CD4-positive, alpha-beta T cell treated with Interferon gamma for 1 hour (primary cell): ENCODE measurements at places on chromosomes 6 and 20.

DNA sequence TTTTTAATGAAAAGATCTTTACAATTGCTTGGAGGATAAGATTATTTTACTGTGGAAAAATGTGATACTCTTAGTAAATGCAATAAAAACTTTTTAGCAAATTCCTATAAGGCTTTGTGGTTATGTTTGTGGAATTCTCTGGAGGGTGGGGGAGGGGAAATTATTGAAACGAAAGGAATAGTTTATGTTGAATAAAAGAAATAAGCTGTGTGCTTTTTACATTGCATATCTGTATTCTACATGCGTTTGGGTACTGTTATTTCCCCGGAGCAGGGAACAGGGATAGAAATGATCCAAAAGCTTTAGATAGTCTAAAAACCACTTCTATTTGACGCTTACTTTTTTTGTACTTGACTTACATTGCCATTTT, 143.8 kb downstream of the SLC16A10 start:
- DNase-seq = no peak

DNA sequence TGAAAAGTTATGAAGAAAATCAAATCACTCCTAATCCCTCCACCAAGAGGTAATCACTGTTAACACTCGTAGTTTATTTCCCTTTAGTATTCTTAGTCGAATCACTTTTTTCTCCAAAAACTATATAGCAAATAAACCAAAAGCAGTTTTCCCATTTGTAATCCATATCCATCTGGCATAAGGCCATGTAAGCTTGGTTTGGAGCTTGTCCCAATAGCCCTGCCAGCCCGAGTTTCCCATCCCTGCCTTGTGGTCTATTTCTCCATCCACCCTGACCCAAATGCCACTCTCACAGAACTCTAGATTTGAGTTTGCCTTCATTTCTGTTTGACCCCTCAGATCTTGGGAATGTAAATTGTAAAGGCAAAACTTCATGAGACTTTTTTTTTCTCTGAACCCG, 71.8 kb upstream of the DSP start:
- no peak for DNase-seq

- no peak for DNase-seq
Observed at GRCh38 chr6:111580826-111581505, 24.7 kb downstream of the TRAF3IP2 start.

DNA sequence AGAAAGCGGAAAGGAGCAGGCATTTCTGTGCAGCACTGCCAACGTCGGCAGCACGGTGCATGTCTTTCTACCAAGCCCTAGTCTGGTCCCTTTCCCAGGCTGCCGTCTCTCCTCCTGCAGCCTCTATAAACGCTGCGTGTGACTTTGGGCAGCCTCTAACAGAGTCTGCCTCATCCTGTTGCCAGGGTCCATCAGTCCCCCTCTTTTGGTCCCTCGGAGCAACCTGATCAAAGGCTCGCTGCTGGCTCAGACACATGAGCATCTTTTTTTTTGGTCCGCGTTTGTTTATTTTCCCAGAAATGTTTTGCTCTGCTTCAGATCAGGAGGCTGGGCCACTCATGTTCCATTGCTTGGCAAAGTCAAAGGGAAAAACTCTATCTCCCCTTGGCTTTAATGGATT, 166.8 kb upstream of the CST7 start:
- no peak for DNase-seq
